ENCODE measurements at places on chromosomes 6 and 20. TPM values are rescaled to one million over a fixed set of nuclear protein-coding genes. Genes with fewer than 3 reads are reported as not detected.
A peak's percentile ranks its signal among the peaks of the same experiment; 100 is the strongest.

GRCh38 chr6:154797857-154798256, 64.6 kb downstream of the SCAF8 start:
- H3K27ac ChIP-seq, result no peak overlapping the region
- H3K36me3 ChIP-seq, result no peaks in the 10 kb centered on the region
- no peak for DNase-seq
- no peaks in the 10 kb centered on the region for H3K27me3 ChIP-seq
- H3K4me1 ChIP-seq, result no peaks in the 10 kb centered on the region

DNA sequence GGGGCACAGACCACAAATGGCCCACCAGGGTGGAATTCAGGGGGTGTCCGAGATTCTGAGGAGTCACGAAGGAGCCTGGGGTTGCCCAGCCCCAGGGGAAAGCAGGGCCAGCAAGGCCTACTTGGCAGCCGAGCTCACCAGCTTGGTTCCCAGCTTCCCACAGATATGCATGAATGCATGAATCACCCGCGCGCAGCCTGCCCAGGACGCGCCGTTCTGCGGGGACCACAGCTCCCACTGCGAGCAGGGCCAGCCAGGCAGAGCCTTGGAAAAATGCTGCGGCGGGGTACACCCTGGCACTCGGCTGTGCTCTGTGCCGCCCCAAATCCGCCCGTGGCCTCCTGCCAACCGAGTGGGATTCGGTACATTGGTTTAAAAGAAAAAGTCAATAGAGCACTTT, 211.0 kb downstream of the NFATC2 start:
- no peak for DNase-seq
- no peak overlapping the region for H3K4me3 ChIP-seq
- H3K4me1 ChIP-seq, result peaks cover 5% of the 10 kb centered on the region
- H3K27ac ChIP-seq, result no peak overlapping the region
- H3K27me3 ChIP-seq, result peaks cover 8% of the 10 kb centered on the region
- no peaks in the 10 kb centered on the region for H3K36me3 ChIP-seq

- no peaks in the 10 kb centered on the region for H3K4me1 ChIP-seq
- no peak overlapping the region for H3K27ac ChIP-seq
- H3K27me3 ChIP-seq, result no peaks in the 10 kb centered on the region
- no peak overlapping the region for H3K4me3 ChIP-seq
These were observed 61.1 kb upstream of the SPDEF start for GRCh38 chr6:34617231-34617630.

GRCh38 chr6:39778581-39779255, 13.5 kb upstream of the DAAM2 start:
- no peak for DNase-seq
- H3K4me3 ChIP-seq, result no peak overlapping the region
- H3K27ac ChIP-seq, result peak overlapping the region; percentile 25
- H3K27me3 ChIP-seq, result no peaks in the 10 kb centered on the region
- H3K36me3 ChIP-seq, result no peaks in the 10 kb centered on the region

GRCh38 chr20:52975029-52975732, 3.0 kb downstream of the TSHZ2 start:
- no peak for DNase-seq
- H3K36me3 ChIP-seq, result no peaks in the 10 kb centered on the region

- DNase-seq, result no peak
- H3K27me3 ChIP-seq, result no peaks in the 10 kb centered on the region
- no peak overlapping the region for H3K27ac ChIP-seq
- no peaks in the 10 kb centered on the region for H3K4me1 ChIP-seq
- no peak overlapping the region for H3K4me3 ChIP-seq
- no peaks in the 10 kb centered on the region for H3K36me3 ChIP-seq
These were observed 11.5 kb upstream of the SCP2D1 start for GRCh38 chr20:18802012-18802634.

Gene SLC22A2
- total RNA-seq, result not detected

Gene MAPK13
- total RNA-seq, result 92.4 TPM

Gene COL12A1
- total RNA-seq, result 131 TPM

Gene CCDC167
- 41.8 TPM for total RNA-seq

Gene RBPJL
- total RNA-seq, result not detected

All from esophagus squamous epithelium (tissue), 5 donors.